ENCODE measurements at places on chromosomes 13 and 19.
A peak's percentile ranks its signal among the peaks of the same experiment; 100 is the strongest.

- DNase-seq: no peak
Measured at GRCh38 chr13:41811588-41812021, 149.3 kb downstream of the VWA8 start.

DNA sequence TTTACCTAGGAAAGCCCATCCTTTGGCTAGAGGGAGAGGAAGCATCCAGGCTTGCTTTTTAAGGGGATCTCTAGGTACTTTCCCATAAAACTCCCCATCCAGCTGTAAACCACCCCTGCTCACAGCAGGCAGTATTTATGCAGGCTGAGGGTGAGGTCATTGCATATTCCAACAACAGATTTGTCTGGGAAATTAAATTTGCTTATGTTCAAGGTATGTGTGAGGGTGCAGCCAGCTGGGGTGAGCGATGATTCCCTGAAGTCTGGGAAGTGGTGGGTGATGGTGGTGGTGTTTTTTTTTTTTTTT is 96.3 kb upstream of the C1QTNF9B start:
- no peak for DNase-seq

GRCh38 chr19:12163826-12164225 is 930 bp downstream of the ZNF136 start:
- no peak for DNase-seq

DNA sequence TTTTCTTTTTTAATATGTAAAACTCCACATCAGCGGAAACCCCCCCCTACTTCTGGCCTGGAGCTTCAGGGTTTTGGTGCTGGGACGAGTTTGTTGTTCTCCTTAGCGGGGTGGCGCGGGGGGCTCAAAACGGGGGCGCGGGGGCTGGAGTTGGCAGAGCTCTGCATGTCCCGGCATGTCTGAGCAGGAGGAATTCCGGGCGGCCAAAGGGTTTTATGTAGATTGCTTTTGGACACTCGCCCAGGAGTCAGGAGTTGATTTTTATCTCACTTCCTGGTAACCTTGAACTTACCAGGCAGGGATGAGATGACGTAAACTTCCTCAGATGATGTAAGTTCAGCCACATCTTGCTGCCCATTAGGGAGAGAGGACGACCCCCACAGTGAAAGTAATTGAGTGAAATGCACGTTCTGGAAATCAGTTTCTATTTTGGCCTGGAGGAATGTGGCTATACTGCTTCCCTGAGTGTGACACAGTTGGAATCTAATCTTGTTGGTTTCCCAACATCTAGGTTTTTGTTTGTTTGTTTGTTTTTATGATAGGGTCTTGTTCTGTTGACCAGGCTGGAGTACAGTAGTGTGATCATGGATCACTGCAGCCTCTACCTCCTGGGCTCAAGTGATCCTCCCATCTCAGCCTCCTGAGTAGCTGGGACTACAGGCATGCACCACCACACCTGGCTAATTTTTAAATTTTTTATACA is 21.0 kb upstream of the GDF15 start:
- peak; percentile 68 for DNase-seq

GRCh38 chr19:49520705-49521319 is 7.0 kb upstream of the RCN3 start:
- no peak for DNase-seq

DNA sequence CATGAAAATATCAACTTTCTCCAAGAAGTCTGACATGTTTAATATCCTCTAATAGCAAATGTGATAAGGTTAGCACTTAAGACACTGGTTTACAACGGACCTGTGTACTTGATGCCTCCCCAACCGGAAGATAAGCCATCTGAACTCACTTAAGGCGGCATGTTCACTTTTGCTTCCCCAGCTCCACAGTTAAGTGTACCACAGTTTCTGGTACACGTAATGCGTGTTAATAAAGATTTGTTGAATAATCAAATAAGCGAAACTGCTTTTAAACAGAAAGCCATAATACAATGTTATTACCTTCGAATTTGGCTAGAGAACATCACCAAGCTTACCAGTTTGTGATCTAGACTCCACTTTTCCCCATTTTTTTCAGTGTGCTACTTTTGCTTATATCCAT is 1.4 kb upstream of the PAN3 start:
- no peak for DNase-seq

- DNase-seq: no peak
Measured at GRCh38 chr19:29587059-29587458, 19.0 kb upstream of the POP4 start.

DNA sequence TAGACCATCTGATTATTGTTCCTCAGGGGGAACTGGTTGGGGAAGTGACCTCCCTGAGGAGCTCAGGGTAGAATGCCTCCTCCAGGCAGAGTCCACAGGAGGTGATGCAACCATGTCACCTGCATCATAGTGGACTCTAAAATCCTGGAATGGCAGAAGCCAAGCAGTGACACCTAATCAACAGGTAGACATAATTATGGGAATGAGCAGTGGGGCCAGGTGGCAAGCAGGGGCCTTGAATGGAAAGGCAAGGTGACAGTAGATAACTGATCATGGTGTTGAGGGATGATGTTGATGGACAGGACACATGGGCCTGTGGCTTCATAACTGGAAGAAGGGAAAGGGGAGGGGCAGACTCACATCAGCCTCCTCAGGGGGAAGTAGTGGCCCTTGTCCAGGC is 27.3 kb upstream of the IRS2 start:
- no peak for DNase-seq

- DNase-seq: no peak
Measured at GRCh38 chr13:108963276-108963810, 333.9 kb downstream of the MYO16 start.

DNA sequence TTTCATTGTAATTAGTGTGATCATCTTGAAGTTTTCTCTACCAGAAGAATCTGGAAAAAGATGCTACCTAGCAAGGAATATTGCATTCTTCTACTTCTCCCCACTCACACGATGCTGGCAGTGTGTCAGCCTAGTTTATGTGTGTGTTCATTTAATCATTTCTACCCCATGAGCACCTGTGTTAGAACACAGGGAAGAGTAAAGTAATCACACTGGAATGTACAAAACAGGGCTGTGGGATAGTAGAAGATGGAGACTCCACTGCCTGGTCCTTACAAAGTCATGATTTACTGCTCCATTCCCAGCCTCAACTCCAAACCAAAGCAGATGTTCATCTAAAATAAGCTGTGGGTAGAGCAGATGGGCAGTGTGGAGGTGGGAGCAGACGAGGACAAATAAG is 47.7 kb upstream of the RGCC start:
- no peak for DNase-seq

GRCh38 chr19:52028780-52029123 is 573 bp upstream of the ZNF614 start:
- no peak for DNase-seq
